ENCODE measurements at places on chromosomes 3 and 15. TPM values are rescaled to one million over a fixed set of nuclear protein-coding genes. Genes with fewer than 3 reads are reported as not detected.

SKOR1 gene
- 0.05 TPM for polyA plus RNA-seq

- no peak for DNase-seq
These were observed 49.2 kb downstream of the LDHAL6B start for GRCh38 chr15:59255680-59256336.

GRCh38 chr3:10417847-10418246 lies 87.5 kb downstream of the ATP2B2 start:
- DNase-seq, result no peak

- no peak for DNase-seq
These were observed 4.0 kb downstream of the VILL start for GRCh38 chr3:37994639-37994972.
